ENCODE measurements at places on chromosomes 11 and 22. TPM values are rescaled to one million over a fixed set of nuclear protein-coding genes. Genes with fewer than 3 reads are reported as not detected.

Gene CCDC116
- 0.11 TPM for total RNA-seq

Gene RAB38
- total RNA-seq: 2.0 TPM

Gene GGT5
- 30.5 TPM for total RNA-seq

Gene FAM83F
- total RNA-seq: 2.7 TPM

Gene LGALS12
- total RNA-seq: not detected

Gene FXYD6
- not detected for total RNA-seq

Gene TTC28
- total RNA-seq: 17.8 TPM

Gene OR8A1
- not detected for total RNA-seq

Gene TEX54
- total RNA-seq: not detected

Gene CECR2
- not detected for total RNA-seq

Gene FBLN1
- total RNA-seq: 121 TPM

Gene AMOTL1
- total RNA-seq: 237 TPM

Gene SLC22A6
- total RNA-seq: not detected

Gene SHISA8
- not detected for total RNA-seq

Gene SERHL2
- total RNA-seq: 4.8 TPM

Gene GLB1L2
- total RNA-seq: 0.54 TPM

Gene OR4D5
- total RNA-seq: not detected

Gene OR10A2
- total RNA-seq: not detected

Gene PKNOX2
- total RNA-seq: 3.1 TPM

Gene SC5D
- 18.8 TPM for total RNA-seq

Gene CELSR1
- 135 TPM for total RNA-seq

Gene LIF
- not detected for total RNA-seq

Gene GAB4
- total RNA-seq: not detected

Gene ISX
- total RNA-seq: not detected

Gene XKR3
- total RNA-seq: not detected

Gene OR51F1
- total RNA-seq: not detected

Gene OR51B5
- not detected for total RNA-seq

Gene SH3BP1
- 17.7 TPM for total RNA-seq

Gene PPP1R14B
- total RNA-seq: 118 TPM

Gene HORMAD2
- total RNA-seq: not detected

Gene MS4A6A
- not detected for total RNA-seq

Gene KCNJ4
- not detected for total RNA-seq

Gene PAMR1
- total RNA-seq: 0.11 TPM

Gene KCNJ1
- not detected for total RNA-seq

Gene SLC25A18
- not detected for total RNA-seq

Gene MS4A12
- total RNA-seq: not detected

Gene HTR3B
- total RNA-seq: not detected

Gene B4GAT1
- 17.2 TPM for total RNA-seq

Gene GAL
- total RNA-seq: not detected

Gene UBQLNL
- 0.39 TPM for total RNA-seq

Gene GAL3ST3
- not detected for total RNA-seq

Gene RASD2
- not detected for total RNA-seq

Gene ATG13
- total RNA-seq: 79.9 TPM

Gene SHANK2
- 5.9 TPM for total RNA-seq

Gene MRGPRE
- 0.87 TPM for total RNA-seq

Gene MCHR1
- total RNA-seq: 0.33 TPM

Gene MAJIN
- total RNA-seq: not detected

Measured in placental epithelial cell (primary cell).